Activated CD4-positive, alpha-beta T cell treated with anti-CD3 and anti-CD28 coated beads for 48 hours (primary cell): ENCODE measurements at places on chromosomes 5 and 9.

DNA sequence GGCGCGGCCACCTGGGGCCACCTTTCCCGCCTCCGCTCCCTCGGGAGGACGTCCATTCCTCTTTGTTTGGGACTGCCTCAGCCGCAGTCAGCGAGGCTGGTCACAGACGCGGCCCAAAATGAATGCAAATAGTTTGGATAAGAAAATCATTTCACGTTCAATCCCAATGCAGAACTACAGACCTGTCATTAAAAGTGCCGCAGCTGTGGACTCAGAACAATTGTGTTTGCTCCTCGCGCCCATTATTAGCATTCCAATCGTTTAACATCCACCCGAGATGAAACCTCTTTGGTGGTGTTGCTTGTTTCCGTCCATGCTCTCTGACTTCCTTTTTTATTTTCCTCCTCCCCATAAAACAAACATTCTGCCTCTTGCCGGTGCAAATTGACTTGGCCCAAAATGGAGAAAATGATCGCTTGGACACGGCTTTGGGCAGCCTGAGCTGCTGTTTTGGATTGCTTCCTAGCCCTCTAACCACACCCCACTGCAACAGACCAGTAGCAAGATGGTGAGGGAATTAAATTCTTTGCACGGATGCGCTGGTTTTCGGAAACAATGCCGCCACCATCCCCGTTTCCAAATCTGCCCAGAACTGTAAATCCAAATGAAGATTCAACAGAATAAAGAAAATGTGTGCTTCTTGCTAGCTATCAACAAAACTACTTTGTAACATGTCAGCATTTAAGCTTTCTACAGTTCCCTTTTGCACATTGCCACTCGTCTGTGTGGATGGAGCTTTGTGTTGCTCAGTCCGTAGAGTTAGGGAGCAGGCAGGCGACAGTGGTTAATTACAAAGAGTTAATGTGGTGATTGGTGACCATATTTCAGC is 784 bp downstream of the NLN start:
- DNase-seq, result no peak

- no peak for DNase-seq
Observed at GRCh38 chr9:13744261-13744901, 464.9 kb upstream of the MPDZ start.

DNA sequence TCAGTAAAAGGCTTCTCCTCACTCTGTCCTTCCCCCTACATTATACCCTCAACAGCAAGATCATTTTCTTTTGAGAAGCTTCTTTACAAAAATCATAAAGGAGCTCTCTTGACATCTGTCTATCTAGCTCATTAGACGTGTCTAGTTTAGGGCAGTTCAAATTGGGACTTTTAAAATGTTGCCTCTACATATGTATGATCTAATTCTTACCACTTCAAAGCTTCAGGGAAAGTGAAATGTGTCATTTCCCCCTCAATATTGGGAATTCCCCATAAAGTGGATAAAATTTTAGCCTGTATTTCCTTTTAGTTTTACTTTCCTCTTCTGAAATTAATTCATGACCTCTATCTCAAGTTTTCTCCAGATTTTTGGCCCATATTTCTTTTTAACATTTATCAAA is 323.7 kb downstream of the ARRDC3 start:
- no peak for DNase-seq

DNA sequence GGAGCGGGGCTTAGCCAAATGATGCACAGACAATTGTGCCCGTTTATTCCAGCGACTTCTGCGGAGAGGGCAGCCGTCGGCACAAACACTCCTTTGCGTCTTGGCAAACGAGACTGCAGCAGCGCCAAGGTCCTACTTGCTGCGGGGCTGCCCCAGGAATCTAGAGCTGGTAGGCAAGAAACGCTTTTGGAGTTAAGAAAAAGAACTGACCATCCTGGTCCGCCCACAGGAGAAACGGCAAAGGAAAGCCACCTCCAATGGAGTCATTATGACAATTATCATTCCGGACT is 2.3 kb downstream of the RXFP3 start:
- DNase-seq, result no peak

DNA sequence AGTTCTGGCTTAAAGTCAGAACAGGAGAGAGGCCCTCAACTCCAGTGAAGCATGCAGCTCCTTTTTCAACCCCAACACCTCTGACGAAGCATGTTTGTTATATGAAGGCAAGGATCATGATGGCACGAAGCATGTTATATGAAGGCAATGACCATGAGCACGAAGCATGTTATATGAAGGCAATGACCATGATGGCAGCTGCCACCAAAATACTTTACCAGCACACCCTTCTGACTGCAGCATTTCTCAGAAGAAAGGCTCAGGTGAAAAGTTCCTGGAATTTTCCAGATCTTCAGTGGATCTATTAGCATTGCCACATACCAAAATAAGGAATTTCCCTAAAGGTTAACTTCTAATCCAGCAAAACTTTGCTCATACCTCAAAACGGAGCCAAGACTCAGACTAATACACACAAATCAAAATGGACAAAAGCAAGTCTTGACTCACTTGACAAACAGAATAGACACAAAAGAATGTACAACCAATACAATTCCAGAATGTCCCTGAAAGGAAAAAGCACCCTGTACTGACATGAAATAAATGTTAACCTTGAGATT is 217.4 kb downstream of the FANCC start:
- DNase-seq, result no peak

DNA sequence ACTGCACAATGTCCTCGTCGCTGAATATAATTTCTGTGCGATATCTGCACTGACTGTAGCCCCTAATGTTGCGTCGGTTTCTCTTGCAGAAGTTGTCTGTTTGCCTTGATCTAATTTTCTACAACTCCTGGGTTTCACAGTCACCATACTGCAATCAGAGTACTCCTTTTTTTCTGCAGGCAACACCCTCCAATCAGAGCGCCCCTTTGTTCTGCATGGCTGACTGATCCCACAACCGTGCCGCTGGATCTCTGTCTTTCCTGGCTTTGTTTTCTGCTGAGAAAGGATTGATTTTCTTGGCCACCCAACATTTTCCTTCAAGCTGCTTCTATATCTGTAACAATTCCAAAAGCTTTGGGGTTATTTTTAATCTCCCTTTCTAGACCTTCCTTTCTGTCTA is 182.2 kb upstream of the SMARCA2 start:
- DNase-seq, result no peak

- DNase-seq, result no peak
Observed at GRCh38 chr5:67214036-67214435, 17.4 kb upstream of the CD180 start.
